Motor neuron (in vitro differentiated cells): ENCODE measurements at places on chromosomes 4 and X. TPM values are rescaled to one million over a fixed set of nuclear protein-coding genes. Genes with fewer than 3 reads are reported as not detected.

The KIF4A gene
- total RNA-seq: 1.9 and 2.3 TPM in 2 replicates

The SOWAHB gene
- not detected in 2 replicates for total RNA-seq

The UGT8 gene
- 6.8 and 7.8 TPM in 2 replicates for total RNA-seq

The APOO gene
- total RNA-seq: 36.0 and 62.7 TPM in 2 replicates

The GLRA2 gene
- 62.4 and 64.1 TPM in 2 replicates for total RNA-seq

The CDKL2 gene
- total RNA-seq: 0.10 and 0.16 TPM in 2 replicates

The GAGE12J gene
- not detected in 2 replicates for total RNA-seq

The SCRG1 gene
- total RNA-seq: 0.67 and 0.68 TPM in 2 replicates

The EDNRA gene
- total RNA-seq: 21.1 and 25.1 TPM in 2 replicates

The SAGE1 gene
- not detected in 2 replicates for total RNA-seq

The GRK4 gene
- 22.0 and 22.6 TPM in 2 replicates for total RNA-seq

The N4BP2 gene
- 36.2 and 38.0 TPM in 2 replicates for total RNA-seq

The TKTL1 gene
- total RNA-seq: not detected in 2 replicates

The APELA gene
- 62.4 and 63.5 TPM in 2 replicates for total RNA-seq

The PHOX2B gene
- 0.09 and 0.13 TPM in 2 replicates for total RNA-seq

The NPY1R gene
- total RNA-seq: 1.3 and 1.7 TPM in 2 replicates

The C4orf51 gene
- not detected in 2 replicates for total RNA-seq

The FATE1 gene
- not detected in 2 replicates for total RNA-seq

The AIMP1 gene
- total RNA-seq: 19.2 and 20.5 TPM in 2 replicates

The SHOX gene
- total RNA-seq: 0.23 and 0.41 TPM in 2 replicates

The ZNF518B gene
- total RNA-seq: 14.6 and 17.3 TPM in 2 replicates

The COL4A5 gene
- total RNA-seq: 8.5 and 9.0 TPM in 2 replicates
